ELR (cell line): ENCODE measurements at places on chromosomes 12 and 14.
A peak's percentile ranks its signal among the peaks of the same experiment; 100 is the strongest.

DNA sequence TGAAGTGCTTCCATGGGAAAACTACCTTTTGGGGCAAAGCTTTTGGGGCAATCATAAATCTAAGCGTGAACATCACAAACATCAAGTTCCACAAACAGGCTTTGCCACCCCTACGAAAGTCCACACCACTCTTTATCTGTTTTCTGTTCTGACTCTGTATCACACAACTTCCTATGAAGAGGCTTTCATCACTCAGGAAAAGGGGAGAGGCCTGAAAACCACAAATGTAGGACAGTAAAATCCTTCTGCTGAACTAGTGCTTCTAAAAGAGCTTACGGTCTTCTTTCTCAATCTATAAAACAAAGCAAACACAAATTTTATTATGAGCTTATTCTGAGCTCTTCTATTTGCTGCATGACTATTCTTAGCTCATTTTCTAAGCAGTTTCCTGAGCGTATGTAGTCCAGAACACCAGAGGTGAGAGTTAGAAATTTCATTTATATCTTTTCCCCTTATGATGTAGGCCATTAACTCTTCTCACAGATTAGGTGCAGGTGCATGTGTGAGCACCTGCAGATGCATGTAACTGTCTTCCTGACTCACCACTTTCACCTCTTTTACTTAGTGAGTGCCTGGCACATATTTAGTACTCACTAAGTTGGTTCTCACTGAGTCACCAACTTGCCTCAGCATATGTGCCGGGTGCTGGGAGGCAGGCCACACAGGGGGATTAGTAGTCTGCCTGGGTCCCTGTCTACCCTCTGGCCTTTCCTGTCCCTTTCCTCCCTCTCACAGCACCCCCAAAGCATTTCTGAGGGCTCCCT lies 32.9 kb upstream of the SYCP3 start:
- DNase-seq = no peak

DNA sequence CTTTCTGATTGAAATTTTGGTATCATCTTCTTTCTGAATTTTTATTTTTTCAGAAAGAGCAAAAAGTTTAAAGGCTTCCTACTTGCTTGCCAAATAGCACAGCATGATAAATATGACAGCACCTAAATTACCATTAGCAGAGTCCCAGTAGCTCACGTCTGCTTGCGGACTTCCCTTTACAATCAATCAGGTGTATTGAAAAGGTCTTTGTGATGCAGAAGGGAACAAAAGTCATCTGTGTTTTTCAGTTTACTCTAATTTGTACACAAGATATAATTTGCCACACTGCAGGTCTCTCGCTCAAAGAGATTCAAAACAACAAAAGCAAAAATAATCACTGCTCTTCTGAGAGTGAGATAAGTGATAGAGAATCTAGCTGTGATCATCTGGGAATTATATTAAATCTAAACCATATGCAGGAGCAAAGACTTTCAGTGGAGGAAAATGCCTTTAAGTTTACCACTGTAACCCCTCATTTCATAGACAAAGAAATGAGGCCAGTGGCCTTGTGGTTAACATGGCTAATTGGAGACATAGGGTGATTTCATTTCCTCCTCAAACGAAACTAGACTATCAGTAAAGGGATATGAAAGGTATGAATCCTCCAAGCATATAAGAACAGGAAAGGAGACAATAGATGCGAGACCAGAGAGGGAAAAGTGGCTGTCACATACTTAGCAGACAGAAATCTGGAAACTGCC lies 240.8 kb upstream of the TMPO start:
- no peak for DNase-seq

DNA sequence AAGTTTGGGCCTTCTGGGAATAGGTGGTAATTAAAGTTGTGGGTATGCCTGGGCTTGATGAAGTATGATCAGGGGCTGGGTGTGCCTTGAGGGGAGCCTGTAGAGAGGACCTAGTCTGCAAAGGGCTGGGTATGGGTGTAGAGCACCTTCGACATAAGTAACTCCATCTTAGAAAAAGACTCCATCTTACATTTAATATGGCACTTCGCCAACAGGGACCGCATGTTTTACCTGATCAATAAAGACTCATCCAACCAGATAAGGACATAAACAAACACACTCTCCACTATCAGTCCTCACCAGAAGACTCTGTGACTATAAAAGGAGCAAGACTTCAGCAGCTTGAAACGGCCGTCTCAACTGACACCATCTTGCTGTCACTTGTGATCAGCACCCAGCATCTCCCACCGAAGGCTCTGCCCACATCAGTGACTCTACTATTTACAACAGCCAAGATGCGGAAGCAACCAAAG lies 23.5 kb upstream of the GPR68 start:
- no peak for DNase-seq

DNA sequence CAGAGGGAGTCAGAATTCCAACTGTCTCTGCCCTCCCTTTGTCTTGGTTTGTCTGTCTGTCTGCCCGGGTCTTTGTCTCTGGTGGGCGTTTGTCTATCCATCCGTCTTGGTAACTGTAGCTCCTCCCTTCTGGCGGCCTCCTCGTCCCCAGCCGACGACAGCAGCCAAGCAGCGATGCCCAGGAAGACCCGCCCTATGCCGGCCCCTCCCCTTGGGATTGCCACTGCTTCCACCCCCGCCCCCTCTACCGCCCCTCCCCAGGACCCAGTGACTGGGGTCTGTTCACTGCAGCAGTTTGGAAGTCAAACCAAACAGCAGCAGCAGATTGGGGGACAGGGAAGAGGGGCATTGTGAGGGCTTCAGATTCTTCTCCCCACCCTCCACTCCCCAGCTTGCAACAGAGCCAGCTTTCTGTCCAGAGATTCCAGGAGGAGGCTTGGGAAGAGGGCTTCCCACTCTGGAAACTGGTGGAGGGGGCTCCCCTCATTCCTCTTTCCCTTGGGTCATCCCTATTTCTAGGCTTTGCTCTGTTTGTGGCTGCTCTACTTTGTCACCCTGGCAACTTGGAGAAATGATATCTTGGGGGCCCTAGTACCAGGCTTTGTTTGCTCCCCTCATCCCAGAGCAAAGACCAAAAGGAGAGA lies 2.4 kb upstream of the RARG start:
- DNase-seq = no peak

- DNase-seq = no peak
These were observed 8.5 kb upstream of the COX6A1 start for GRCh38 chr12:120429368-120429767.

DNA sequence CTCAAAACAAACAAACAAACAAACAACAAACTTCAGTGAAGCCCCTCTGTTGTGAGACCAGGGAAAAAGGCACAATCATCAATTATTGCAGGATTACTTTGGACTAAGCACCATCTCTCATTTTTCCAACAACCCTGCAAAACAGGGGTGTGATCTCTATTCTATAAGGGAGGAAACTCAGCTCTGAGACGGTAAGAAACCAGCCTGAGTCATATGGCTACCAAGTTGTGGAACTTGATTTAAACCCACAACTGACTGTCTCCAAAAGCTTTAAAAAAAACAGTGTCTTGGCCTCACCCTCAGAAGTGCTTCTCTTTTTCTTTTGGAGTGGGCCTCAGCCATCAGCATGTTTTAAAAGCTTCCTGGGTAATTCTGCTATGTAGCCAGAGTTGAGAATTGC lies 49.8 kb downstream of the RIN3 start:
- DNase-seq = peak; percentile 30

GRCh38 chr12:73984552-73984951 lies 553.1 kb upstream of the ATXN7L3B start:
- no peak for DNase-seq

DNA sequence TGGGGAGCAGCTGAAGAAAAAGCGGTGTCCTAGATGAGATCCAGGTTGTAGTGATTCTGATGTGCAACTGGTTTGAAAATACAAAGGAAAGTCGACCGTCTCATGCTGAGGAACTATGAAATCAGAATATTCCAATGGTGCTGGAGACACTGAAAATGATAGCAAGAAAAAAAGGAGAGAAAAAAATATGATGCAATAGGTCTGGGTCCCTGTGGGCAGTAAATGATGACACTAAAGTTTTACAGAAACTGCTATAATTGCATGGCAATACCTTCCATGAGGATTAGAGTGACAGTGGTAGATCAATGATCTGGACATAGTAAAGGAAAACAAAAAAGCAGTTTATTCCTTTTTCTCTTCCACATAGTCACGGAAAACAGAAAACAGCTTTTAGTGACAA lies 2.3 kb downstream of the PYM1 start:
- DNase-seq = no peak

DNA sequence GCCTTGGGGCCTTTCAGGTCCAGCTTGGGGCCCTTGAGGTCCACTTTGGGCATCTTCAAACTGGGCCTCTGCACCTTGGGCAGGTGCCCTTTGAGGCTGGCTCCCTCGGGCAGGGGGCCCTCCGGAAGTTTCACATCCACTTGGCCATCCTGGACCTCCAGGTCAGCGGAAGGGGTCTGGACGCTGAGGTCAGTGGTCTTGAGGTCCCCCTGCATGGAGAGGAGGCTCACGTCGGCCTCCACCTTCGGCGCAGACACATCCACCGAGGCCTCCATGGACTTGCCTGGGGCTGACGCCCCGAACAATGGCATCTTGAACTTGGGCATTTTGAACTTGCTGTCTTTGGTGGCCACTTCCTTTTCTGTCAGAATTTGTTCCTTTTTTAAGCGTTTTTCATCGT lies 25.1 kb downstream of the AHNAK2 start:
- no peak for DNase-seq

DNA sequence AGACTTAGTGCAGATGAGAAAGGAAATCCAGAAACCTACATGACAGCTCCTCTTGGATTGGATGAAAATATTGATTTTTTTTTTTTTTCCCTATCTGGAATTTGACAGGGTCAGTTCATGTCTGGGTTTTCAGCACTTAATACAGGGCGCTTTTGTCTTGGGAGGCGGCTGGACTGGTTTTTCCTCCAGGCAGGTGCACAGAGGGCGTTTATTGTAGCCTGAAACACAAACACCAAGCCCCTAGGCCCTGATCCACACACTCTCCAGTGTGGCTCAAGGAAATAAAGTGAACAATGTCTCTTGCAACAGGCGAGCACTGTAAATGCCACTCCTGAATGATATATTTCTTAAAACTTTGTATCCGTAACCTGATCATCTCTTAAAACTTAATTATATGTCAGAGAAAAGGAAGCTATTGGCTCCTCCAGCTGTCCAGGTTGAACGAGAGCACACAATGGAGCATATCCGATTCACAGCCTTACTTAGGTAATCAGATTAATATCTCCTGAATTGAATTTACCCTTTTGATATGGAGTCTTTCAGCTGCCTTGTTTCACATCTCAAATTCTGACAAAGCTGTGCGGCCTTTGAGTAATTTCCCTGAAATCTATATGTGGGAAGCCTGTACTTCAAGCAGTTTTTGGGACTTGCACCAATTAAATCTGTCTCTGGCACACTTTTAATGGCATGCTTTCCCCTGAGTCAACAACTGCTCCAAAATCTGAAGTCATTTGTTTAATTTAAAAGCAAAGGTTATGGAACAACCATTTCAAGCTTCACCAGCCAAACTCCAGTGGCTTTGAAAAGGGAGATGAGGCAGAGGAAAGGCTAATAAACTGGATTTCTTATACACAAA lies 485.7 kb downstream of the ZFP36L1 start:
- no peak for DNase-seq

DNA sequence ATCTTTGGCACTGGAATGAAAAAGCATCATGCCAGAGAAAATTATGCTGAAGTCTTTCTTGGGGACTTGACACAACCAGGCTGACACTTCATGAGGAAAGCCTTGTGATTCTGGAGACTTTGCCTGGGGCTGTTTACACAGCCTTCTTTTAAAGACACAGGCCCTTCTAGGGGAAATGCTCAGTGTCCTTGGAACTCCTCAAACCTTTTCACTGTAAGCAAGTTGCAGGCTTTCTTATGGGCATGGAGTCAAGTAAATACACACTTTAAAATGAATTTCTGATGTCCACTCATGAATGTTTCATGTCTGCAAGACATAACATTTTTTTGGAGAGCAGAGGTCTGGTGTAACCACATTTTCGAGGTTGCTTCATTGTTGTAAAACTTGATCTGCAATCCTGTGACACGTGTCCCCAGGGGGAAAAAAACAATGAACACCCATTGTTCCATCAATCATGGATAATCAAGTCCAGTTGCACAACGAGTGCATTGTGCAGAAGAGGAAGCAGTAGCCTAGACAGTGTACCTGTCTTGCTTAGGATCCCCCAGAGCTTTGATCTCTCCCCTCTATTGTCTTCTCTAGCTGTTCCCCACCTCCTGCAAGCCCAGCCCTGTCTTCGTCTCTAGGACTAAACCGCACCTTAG lies 155.1 kb upstream of the PRICKLE1 start:
- peak; percentile 29 for DNase-seq

GRCh38 chr12:94267921-94268471 lies 119.6 kb downstream of the PLXNC1 start:
- no peak for DNase-seq

- DNase-seq = no peak
These were observed 7.2 kb upstream of the GPR84 start for GRCh38 chr12:54371328-54372112.

- DNase-seq = peak; percentile 81
These were observed 1.0 kb downstream of the NCOR2 start for GRCh38 chr12:124566161-124566996.

- DNase-seq = peak; percentile 67
These were observed 1.6 kb downstream of the MMP14 start for GRCh38 chr14:22837750-22838538.

DNA sequence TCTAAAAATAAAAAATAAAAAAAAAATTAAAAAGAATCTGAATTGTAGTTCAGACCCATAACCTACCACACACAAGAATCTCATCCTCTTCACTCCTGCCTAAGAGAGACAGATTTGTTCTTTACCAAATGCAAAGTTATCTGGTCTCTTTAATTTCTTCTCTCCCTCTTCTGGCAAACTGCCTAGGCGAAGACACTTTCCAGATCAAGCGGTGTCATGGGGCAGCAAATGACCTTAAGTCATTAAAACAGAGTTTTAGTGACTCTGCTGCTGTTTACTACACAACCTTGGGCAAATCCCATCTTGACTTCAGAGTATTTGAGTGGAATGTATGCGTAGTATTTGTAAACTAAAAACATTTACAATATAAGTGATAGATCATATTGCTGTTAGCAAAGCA lies 60.9 kb upstream of the NID2 start:
- no peak for DNase-seq

- no peak for DNase-seq
These were observed 340.6 kb downstream of the BTG1 start for GRCh38 chr12:91805031-91805430.

- peak; percentile 37 for DNase-seq
These were observed 146.8 kb downstream of the EMP1 start for GRCh38 chr12:13343375-13343774.

DNA sequence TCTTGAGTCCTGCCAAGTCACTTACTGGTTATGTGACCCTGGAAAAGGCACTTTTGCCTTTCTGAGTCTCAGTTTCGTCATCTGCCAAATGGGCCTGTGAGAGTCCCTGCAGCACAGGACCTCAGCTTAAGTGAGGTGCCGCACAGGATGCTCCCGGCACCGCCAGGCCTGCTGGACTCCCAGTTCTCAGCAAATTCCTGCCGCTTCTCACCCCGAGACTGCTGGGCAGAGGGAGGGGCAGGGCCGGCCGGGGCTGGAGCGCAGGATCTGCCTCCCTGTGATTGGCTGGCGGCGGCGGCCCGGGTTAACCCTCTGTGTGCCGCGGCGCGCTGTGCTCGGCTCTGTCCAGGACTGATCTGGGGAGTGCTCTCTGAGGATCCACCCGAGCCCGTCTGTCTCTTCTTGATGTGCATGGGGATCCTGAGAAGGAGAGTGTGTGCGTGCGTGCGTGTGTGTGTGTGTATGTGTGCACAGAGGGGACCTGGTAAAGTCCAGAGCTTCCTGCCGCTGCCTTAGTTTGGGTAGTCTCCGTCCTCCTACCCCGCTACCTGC lies 8.6 kb downstream of the SETD1B start:
- DNase-seq = peak; percentile 74

GRCh38 chr12:12017135-12017581 lies 53.6 kb upstream of the BCL2L14 start:
- no peak for DNase-seq
